ENCODE measurements at places on chromosomes 5 and 9. TPM values are rescaled to one million over a fixed set of nuclear protein-coding genes. Genes with fewer than 3 reads are reported as not detected.

TERT gene
- 0.09 TPM for polyA plus RNA-seq

DNA sequence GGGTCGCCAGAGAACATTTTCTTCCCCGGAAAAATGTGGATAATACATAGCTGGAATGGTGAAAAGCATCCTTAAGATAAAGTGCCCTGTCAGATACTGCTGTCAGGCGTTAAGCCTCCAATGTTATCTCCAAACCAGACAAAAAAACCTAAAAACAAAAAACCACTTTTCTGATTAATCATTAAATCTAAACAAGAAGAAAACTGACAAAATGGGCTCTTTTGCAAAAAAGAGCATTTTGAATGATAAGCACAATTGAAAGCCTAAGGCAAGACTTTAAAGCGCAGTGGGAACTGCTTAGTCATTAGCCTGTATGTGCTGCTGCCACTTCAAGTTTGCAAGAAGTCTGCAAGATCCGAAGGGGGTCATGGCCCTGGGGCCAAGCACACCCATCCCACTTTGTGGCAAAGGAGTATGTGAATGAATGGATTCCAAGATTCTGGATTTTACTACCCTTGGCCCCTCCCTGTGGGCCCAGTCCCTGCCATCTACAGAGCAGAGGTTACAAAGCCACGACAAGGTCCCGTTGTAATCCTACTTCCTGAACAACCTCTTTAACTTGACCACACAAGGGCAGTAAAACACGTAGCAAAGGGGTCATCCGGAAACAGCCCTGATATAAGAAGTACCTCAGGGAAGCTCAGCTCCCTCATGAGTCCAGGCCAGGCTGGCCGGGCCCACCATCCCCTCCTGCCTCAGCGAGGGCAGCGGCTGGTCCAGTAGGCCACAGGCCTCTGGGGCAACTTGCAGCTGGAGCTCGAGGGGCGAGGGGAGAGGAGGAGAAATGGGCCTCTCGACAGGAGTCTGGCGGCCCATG, 29.7 kb downstream of the SHB start:
- DNase-seq = no peak

- DNase-seq = no peak
Observed at GRCh38 chr9:105305856-105306255, 61.4 kb downstream of the SLC44A1 start.

- DNase-seq = no peak
Observed at GRCh38 chr9:92422611-92423338, 1.5 kb downstream of the OMD start.

DNA sequence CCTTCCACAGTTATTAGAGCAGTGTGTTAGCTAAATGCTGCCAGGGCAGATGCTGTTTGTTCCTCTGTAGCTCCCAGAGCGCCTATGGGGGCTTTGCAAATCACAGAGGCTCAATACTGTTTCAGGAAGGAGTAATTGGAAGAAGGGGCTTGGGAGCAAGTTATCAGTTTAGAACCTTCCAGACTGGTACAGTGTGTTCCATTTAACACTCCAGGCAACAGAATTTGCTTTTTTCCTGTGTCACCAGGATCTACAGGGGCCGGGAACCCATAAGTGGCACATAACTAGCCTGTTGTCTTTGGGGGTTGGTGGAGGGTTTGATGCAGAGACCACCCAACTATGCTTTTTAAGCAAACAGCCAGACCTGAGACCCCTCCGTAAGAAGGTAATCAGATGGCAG, 307.3 kb upstream of the KCNN2 start:
- no peak for DNase-seq

DNA sequence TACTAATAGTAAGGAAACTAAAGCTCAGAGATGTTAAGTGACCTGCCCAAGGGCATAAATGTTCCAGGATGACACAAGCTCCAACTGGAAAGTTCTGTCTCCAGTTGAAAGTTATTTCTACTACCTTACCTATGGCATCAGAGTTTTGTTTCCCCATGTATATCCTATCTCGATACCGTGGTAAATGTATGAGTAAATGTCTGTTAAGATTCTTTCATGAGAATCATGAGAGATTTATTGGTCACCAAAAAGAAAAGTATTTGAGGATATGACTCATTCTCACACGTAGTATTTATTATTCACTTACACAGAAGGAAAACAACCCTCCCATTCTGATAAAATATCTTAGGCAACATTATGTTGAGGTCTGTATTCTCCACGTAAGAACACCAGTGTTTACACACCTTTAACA, 11.1 kb upstream of the SHOC1 start:
- no peak for DNase-seq

- no peak for DNase-seq
Observed at GRCh38 chr5:124642151-124642550, 104.3 kb downstream of the ZNF608 start.

- DNase-seq = no peak
Observed at GRCh38 chr9:107020040-107020530, 157.1 kb downstream of the ZNF462 start.

GRCh38 chr9:79236466-79236865, 335.3 kb upstream of the TLE4 start:
- no peak for DNase-seq

DNA sequence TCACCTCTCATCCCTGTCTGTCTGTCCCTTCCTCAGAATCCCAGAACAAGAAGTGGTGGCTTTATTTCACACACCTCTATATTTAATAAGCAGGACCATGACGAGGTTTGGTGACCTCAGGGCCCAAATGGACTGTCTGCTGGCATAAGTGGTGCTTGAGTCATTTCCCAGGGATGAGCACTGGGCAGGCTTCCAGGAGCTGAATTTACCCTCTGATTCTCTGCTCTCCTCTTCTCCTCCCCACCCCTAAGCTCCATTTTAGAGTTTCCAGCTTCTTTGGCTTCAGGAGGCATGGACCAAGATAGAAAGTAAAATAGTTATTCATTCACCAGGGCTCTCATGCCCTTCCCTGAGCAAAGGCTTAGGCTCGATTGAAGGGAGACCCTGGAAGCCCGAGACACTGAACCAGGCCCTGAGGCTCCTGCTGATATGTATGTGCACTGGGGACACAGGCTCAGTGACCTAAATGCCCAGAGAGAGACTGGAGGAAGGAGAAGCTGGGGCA, 69.1 kb downstream of the PPARGC1B start:
- DNase-seq = no peak

DNA sequence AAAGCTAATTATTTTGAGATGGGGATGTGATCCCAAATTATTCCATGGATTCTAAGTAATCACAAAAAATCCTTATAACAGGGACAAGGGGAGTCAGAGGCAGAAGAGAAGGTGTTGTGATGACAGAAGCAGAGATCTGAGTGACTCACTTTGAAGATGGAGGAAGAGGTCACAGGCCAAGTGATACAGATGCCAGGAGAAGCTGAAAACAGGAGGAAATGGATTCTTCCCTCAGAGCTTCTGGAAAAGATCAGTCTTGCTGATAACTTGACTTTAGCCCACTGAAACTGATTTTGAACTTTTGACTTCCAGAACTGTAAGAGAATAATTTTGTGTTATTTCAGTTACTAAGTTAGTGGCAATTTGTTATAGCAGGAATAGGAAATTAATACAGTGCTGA, 105.3 kb downstream of the GCNT1 start:
- DNase-seq = no peak

DNA sequence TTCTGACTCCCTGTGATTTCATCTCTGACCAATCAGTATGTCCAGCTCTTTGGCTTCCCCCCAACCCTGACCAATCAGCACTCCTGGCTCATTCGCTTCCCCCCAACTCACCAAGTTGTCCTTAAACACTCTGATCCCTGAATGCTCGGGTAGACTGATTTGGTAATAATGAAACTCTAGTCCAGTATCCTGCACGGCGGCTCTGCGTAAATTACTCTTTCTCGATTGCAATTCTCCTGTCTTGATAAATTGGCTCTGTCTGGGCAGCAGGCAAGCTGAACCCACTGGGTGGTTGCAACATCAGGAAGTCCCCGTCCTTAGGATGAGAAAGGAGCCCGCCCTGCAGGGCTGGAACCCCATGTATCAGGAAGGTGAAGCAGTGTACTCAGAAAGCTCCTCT, 10.4 kb downstream of the FCN2 start:
- DNase-seq = peak; percentile 61

- DNase-seq = no peak
Observed at GRCh38 chr5:103840600-103840999, 278.0 kb upstream of the NUDT12 start.

SREK1 gene
- 36.5 TPM for polyA plus RNA-seq

- DNase-seq = no peak
Observed at GRCh38 chr5:87164409-87164808, 103.3 kb upstream of the RASA1 start.

NKD2 gene
- polyA plus RNA-seq = 16.4 TPM

- DNase-seq = no peak
Observed at GRCh38 chr5:65818592-65818991, 96.6 kb downstream of the NLN start.

SVEP1 gene
- 2.9 TPM for polyA plus RNA-seq

- DNase-seq = no peak
Observed at GRCh38 chr9:68997666-68998065, 16.2 kb downstream of the PRKACG start.

GRCh38 chr9:77959803-77960202, 71.8 kb downstream of the GNAQ start:
- no peak for DNase-seq

- no peak for DNase-seq
Observed at GRCh38 chr9:37788332-37788731, 3.5 kb upstream of the EXOSC3 start.

ZCCHC10 gene
- 28.6 TPM for polyA plus RNA-seq

DNA sequence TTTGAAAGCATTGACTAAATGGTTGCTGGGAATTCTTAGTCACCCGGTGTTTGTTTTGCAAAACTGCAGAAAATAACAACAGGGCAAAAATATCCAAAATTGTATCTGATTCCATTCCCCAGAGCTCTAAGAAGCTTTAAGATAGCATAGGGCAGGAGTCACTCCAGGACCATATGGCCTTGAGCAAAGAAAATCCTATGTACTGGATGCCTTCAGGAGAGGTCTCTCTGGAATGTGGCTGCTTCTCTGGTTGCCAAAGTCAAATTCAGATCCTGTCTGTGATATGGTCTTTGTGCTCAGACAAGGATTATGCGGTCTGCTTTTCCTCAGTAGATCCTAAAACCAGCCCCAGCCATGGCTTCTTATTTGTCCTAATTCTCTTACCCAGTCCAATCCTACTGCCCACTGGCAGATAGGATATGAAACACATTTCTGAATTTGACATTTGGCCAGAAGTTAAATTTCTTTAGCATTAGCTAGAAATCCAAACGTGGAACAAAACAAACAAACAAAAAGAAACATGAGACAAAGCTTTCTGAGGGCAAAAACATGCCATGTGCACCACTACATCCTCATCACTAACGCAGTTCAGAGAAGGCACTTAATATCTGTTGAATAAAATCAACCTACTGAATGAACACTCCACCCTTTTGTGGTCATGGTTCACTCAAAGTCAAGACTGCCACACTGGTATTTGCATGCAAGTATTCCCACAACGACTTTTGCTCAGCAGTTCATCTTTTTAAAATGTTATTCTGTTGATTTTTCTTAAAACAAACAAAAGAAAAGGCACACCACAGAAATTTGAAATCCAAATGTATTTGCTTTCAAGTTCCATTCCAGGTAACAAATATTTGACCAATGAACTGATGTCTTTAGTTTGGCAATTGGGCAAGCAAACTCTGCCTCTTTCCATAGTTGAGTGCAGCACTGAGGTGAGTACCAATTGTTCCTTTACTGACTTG, 165.7 kb downstream of the TRPM6 start:
- DNase-seq = no peak

- no peak for DNase-seq
Observed at GRCh38 chr9:7844242-7844641, 44.7 kb upstream of the DMAC1 start.

GRCh38 chr9:129709438-129710168, 43.2 kb downstream of the PTGES start:
- DNase-seq = no peak

DNA sequence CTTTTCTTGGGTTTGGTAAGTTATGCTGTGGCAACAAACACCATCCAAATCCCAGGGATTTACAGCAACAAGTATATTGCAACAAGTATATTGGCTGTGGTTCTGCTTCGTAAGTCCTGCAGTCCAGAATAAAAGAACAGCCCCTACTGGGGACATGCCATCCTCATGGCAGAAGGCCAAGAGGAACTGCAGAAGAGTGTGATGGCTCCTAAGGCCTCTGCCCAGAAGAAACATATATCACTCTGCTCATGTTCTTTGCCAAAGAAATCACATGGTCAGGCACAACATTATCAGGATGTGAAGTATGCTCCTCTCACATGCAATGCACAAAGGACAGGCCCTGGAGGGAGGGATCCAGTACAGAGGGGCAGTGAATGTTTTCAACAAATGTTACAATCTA, 159.6 kb upstream of the TAS2R1 start:
- DNase-seq = no peak

DNA sequence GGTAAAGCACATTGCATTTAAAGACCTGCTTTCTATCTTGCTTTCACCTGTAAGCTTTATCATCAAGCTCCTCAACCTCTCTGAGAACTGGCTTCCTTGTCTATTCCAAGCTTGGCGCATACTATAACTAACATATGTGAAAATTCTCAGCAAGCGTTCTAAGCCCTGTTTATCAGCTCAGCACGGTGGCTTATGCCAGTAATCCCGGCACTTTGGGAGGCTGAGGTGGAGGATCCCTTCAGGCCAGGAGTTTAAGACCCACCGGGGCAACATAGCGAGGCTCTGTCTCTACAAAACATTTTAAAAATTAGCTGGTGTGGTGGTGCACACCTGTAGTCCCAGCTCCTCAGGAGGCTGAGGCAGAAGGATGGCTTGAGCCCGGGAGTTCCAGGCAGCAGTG, 1.6 kb upstream of the ATP6V0E1 start:
- DNase-seq = no peak

RBM22 gene
- 45.3 TPM for polyA plus RNA-seq

ALDH7A1 gene
- 10.8 TPM for polyA plus RNA-seq

- no peak for DNase-seq
Observed at GRCh38 chr5:50958852-50959457, 292.5 kb downstream of the PARP8 start.

GRCh38 chr5:169911448-169912212, 68.7 kb downstream of the INSYN2B start:
- DNase-seq = no peak

GRCh38 chr9:114021578-114021977, 56.5 kb downstream of the AMBP start:
- DNase-seq = no peak

NTNG2 gene
- 2.8 TPM for polyA plus RNA-seq

GRCh38 chr5:95986937-95987520, 25.4 kb upstream of the ELL2 start:
- DNase-seq = no peak

NMRK1 gene
- polyA plus RNA-seq = 57.0 TPM

DNA sequence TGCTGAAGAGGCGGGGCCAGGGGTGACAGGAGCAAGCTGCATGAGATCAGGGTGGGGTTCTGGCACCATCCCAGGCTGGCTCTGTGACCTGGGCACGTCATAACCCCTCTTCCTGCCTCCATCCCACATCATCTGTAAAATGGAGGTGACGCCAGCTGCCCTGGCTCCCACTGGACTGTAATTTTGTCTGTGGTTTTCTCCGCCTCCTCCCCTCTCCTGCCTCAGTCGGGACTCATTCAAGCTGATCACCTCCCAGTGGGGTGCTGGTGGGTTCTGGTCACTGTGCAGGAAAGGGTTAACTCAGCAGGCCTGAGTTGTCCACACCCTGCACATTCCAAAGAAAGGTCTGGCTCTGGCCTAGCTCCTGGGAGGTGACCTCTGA, 128.2 kb downstream of the RXRA start:
- peak; percentile 59 for DNase-seq

BNC2 gene
- polyA plus RNA-seq = 0.30 TPM

GRCh38 chr5:164098979-164099378, 593.6 kb downstream of the MAT2B start:
- DNase-seq = no peak

GRCh38 chr5:66702426-66702825, 106.2 kb downstream of the MAST4 start:
- no peak for DNase-seq

BASP1 gene
- polyA plus RNA-seq = 64.9 TPM

- peak; percentile 87 for DNase-seq
Observed at GRCh38 chr5:180860273-180860886, 696 bp downstream of the ZFP62 start.
